GM23338 (cell line): ENCODE measurements at places on chromosomes 6 and 20. TPM values are rescaled to one million over a fixed set of nuclear protein-coding genes. Genes with fewer than 3 reads are reported as not detected.

The ZNF831 gene
- polyA plus RNA-seq, result not detected in 2 replicates

The ULBP1 gene
- 0.74 and 1.3 TPM in 2 replicates for polyA plus RNA-seq

The ELMO2 gene
- polyA plus RNA-seq, result 13.8 and 15.1 TPM in 2 replicates

The SLC44A4 gene
- polyA plus RNA-seq, result 1.1 and 1.2 TPM in 2 replicates

The IRF4 gene
- polyA plus RNA-seq, result 1.9 and 4.1 TPM in 2 replicates

The GFOD1 gene
- 4.1 and 4.9 TPM in 2 replicates for polyA plus RNA-seq

The LPA gene
- not detected in 2 replicates for polyA plus RNA-seq

The NOX3 gene
- polyA plus RNA-seq, result not detected in 2 replicates

The BLCAP gene
- polyA plus RNA-seq, result 58.9 and 62.2 TPM in 2 replicates

The IFT52 gene
- 39.8 and 45.2 TPM in 2 replicates for polyA plus RNA-seq

The PROKR2 gene
- polyA plus RNA-seq, result 1.8 and 1.9 TPM in 2 replicates

The LTB gene
- polyA plus RNA-seq, result 0.83 and 1.7 TPM in 2 replicates

The STMN3 gene
- polyA plus RNA-seq, result 28.6 and 29.7 TPM in 2 replicates

The DUSP15 gene
- 0.61 and 0.99 TPM in 2 replicates for polyA plus RNA-seq

The ADAM33 gene
- 2.4 and 2.8 TPM in 2 replicates for polyA plus RNA-seq

The PGC gene
- not detected in 2 replicates for polyA plus RNA-seq

The FAM209B gene
- 0.68 and 1.1 TPM in 2 replicates for polyA plus RNA-seq

The RIMS4 gene
- polyA plus RNA-seq, result 2.9 and 3.5 TPM in 2 replicates

The PBOV1 gene
- not detected in 2 replicates for polyA plus RNA-seq

The SPATS1 gene
- not detected in 2 replicates for polyA plus RNA-seq

The R3HDML gene
- not detected in 2 replicates for polyA plus RNA-seq

The B3GALT4 gene
- polyA plus RNA-seq, result 1.3 and 1.8 TPM in 2 replicates

The UBE2C gene
- 698 and 742 TPM in 2 replicates for polyA plus RNA-seq

The RAMACL gene
- polyA plus RNA-seq, result 0.61 and 0.68 TPM in 2 replicates

The ERVFRD-1 gene
- polyA plus RNA-seq, result 0.06 and 0.28 TPM in 2 replicates

The TUBB2A gene
- 286 and 305 TPM in 2 replicates for polyA plus RNA-seq

The PTCHD4 gene
- polyA plus RNA-seq, result 0.19 and 0.78 TPM in 2 replicates

The TMEM74B gene
- 1.0 and 1.5 TPM in 2 replicates for polyA plus RNA-seq

The MCCD1 gene
- not detected in 2 replicates for polyA plus RNA-seq

The UNC5CL gene
- 0.57 and 0.87 TPM in 2 replicates for polyA plus RNA-seq

The TP53TG5 gene
- not detected in 2 replicates for polyA plus RNA-seq

The SEL1L2 gene
- not detected in 2 replicates for polyA plus RNA-seq

The SALL4 gene
- polyA plus RNA-seq, result 122 and 123 TPM in 2 replicates

The RPS21 gene
- polyA plus RNA-seq, result 2,298 and 2,471 TPM in 2 replicates

The DEFB132 gene
- polyA plus RNA-seq, result not detected in 2 replicates

The ZCCHC3 gene
- 26.5 and 31.3 TPM in 2 replicates for polyA plus RNA-seq

The RAB44 gene
- polyA plus RNA-seq, result not detected in 2 replicates

The CFB gene
- 0.86 TPM in 1 of 2 replicates, not detected in the other for polyA plus RNA-seq

The WFDC5 gene
- not detected in 2 replicates for polyA plus RNA-seq

The BPIFB4 gene
- not detected in 2 replicates for polyA plus RNA-seq

The HLA-DPA1 gene
- polyA plus RNA-seq, result 3.9 and 4.1 TPM in 2 replicates

The PAK5 gene
- polyA plus RNA-seq, result 0.50 and 0.57 TPM in 2 replicates

The EMILIN3 gene
- 0.53 and 0.56 TPM in 2 replicates for polyA plus RNA-seq

The PNPLA1 gene
- not detected in 2 replicates for polyA plus RNA-seq

The TREML2 gene
- 0.19 TPM in 1 of 2 replicates, not detected in the other for polyA plus RNA-seq

The PET117 gene
- polyA plus RNA-seq, result 36.1 and 41.9 TPM in 2 replicates

The CNR1 gene
- polyA plus RNA-seq, result 0.71 and 1.0 TPM in 2 replicates

The SRSF6 gene
- polyA plus RNA-seq, result 49.4 and 60.1 TPM in 2 replicates
